ENCODE measurements at places on chromosomes 16 and 17.

GRCh38 chr17:35879773-35880654 is at the start of gene CCL5:
CCL5 (minus strand) TSS chr17:35880360.
- DNase-seq = no peak

DNA sequence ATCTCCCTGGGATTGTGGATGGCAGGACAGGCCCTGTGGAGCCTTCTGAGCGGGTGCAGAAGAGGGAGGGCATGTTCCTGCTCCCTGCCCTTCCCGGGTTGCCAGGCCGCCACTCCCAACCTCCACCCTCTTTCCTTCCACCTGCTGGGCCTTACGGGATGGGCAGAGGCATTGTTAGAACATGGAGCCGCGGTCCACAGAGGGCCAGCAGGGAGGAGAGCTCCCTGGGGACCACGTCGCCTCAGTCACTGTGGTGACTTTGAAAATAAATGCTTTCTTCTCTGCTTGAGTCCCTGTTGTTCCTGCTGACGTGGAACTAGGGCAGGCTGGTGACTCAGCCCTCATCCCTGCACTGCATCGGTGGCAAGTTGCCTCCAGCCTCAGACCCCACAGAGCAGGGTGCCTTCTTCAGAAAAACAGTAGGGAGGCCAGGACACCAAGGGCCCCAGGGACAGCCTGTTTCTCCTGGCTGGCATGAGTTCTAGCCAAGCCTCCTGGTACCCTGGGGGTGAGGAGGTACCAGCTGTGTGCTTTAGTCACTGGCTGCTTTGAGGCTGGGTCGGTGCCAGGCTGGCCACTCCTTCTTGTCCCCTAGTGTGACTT is 224.9 kb downstream of the SEC14L1 start:
- DNase-seq = no peak

DNA sequence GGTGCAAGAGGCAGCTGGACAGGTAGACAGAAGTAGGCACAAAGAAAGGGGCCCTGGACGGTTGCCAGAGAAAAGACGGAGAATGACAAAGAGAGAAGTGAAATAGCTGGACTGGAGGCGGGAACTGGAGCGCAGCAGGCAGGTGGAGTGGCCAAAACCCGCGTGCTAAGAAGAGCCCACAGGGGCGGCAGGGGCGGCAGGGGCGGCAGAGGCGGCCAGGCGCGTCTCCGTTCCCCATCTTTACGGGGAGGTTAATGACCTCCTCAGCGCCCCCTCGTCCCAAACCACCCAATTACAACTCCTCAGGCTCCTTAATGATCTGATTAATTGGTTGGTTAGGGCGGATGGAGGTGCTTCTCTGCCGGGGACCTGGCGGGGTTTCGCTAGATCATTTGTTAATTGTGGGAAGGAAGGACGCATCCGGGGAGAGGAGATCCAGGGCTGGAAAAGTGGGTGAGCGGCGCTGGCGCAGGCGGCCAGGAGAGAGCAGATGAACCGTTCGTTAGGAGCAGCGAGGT is 15.4 kb upstream of the HOXB9 start:
- DNase-seq = no peak

DNA sequence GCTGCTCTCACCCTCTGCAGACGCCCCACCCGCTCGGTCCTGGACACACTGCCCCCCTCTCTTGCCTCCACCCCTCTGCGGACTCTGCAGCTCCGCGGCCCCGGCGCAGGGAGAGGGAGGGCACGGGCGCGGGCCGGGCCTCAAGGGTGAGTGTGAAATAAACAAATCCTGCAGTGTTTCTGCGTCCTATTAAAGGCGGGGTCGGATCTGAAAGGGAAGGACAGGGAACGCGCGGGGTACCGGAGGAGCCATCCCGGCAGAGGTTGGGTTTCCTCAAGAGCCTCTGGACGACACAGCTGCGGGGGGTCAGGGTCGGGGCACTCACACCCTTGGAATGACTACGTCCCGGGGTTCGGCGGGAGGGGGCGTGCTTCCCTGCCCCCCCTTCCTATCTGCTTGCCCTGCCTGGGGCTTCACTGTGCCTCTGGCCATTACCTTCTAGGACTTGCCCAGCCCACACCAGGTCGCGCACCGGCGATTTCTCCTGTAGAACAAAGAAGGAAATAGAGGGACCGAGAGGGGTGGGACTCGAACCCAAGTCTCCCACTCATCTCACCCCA is 466 bp upstream of the HSF4 start:
- no peak for DNase-seq

DNA sequence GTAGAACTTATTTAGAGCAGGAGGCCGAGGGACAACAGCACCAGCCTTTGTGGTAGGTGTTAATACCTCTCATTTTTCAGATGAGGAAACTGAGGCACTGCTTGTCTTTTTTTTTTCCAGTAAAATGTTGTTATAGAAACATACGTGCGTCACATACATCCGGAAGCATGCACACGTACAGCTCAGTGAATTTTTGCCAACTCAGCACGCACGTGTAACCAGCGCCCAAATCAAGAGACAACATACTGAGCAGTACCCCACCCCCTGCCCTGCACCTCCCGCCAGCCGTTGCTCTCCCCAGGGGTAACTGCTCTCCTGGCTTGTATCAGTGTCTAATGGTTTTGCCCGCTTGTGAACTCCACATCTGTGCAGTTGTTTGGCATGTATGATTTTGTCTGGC is 92.0 kb downstream of the CMIP start:
- no peak for DNase-seq

Data from stimulated activated CD4-positive, alpha-beta T cell treated with anti-CD3 and anti-CD28 coated beads, Interleukin-12 subunit alpha, Interleukin-12 subunit beta, amount 100 ng/mL, for 4 hours (primary cell).